Stimulated activated CD8-positive, alpha-beta memory T cell treated with anti-CD3 and anti-CD28 coated beads, Interleukin-2, amount 100 ng/mL, for 48 hours (primary cell): ENCODE measurements at places on chromosomes 1 and 21.

DNA sequence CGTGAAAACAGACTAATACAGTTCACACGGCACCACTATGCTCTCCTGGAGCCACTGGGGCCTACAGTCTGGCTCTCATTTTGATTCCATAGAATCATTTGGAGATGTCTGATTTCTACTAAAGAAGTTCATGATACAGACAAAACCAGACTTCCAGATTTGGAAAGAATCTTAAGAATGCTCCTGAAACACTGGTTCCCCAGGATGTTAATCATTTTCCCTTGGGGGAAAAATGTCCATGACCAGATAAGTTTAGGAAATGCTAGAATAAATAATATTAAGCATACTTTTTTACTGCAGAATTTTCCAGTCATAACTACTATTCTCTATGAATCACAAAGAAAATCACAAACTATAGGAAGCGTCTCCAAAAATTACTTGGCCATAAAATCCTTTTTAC is 63.0 kb upstream of the RGS7 start:
- DNase-seq: no peak

GRCh38 chr1:66503841-66504470 is 30.0 kb upstream of the SGIP1 start:
- no peak for DNase-seq

- DNase-seq: no peak
Measured at GRCh38 chr1:231600458-231600976, 26.1 kb upstream of the DISC1 start.

DNA sequence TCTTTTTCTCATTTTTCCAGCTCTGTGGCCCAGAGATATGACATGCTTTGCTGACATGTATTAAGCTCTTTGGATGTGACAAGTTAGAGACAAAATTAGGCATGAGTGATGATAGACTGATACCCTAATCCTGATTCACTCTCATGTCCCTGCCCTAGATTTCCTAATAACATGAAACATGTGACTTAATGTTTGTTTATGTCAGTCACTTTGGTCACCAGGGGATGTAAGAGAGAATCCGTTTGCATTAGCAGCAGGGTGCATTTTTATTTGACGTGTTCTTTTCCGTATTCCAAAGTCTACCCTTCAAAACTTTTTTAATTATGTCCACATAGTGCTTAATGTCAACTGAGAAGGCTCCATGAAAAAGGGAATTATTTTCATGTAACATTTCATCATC is 192.4 kb downstream of the HMCN1 start:
- DNase-seq: no peak

DNA sequence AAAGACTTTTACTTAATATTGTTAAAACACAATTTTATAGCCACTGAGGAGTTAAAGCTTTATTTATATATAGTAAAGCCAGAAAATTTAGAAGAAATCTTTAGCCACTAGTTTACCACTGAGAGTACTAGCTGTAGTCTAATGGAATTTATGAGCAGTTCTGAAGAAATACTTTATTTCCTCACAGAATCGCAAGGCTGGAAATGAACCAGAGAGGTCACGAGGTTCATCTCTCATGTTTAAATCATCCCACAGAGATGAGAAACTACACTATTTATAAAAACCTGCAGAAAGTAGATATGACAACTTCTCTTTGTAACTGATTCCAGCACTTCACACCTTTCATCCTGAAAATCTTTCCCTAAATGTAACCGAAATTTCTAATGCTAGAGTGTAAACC is 26.0 kb downstream of the ADGRL4 start:
- no peak for DNase-seq

GRCh38 chr1:167093846-167094516 is at the start of gene STYXL2:
TSS of gene STYXL2 (plus strand) at chr1:167094075. CDS start at chr1:167094850, 775 bp downstream.
- no peak for DNase-seq
